Hematopoietic multipotent progenitor cell treated with erythropoietin and hydrocortisone succinate and interleukin-3 and kit ligand, for 17 days (in vitro differentiated cells): ENCODE measurements at places on chromosomes 7 and 10.

DNA sequence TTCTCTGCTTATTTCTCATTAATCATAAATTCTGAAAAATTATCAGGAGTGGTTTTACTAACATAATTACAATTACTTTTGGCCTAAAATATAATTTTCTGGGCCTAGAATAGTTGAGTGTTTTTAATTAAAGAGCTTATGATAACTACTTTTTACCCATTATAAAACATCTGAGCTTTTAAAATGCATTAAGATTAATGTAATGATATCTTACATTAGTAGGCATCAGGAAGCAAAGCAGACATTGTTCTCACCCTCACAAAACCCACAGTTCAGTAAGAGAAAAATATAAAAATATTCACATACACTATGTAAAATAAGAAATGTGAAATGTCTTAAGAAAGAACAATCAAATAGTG, 443.7 kb upstream of the SEMA3A start:
- no peak for DNase-seq

DNA sequence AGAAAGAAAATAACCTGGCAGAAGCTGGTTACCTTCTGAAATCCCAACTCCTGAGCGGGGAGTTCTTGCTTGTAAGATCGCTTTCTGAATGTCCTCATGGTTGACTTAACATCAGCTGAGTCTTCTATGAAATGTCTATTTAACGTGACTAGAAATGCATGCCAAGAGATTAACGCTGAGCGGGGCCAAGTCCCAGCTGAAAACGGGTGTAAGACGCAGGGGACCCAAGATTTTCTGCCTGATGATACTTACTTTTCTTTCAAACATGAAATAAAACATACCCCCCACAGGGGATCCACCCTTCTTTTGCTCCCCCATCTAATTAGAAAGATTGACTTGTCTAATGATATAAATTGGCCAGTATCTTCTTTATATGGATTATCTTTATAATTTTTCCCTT, 14.9 kb downstream of the OR9A2 start:
- DNase-seq: no peak

GRCh38 chr7:143405173-143406001, 3.3 kb downstream of the EPHA1 start:
- no peak for DNase-seq

DNA sequence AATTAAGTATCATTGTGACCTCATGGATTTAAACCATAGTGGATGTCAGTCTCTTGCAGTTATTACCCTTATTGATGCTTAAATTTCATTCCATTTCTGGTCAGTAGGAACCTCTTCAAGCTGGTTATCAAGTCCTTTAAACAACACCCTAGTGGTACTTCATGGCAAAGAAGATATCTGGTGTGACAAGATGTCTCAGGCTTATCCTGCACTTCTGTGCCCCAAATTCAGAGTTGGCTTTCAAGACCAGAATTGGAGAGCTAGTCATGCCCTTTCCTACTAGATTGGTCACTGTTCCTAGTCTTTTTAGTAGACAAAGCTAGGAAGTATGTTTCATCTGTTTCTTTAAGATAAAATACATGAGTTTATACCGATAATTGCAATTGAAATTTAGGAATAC, 54.9 kb downstream of the KMT2E start:
- peak; percentile 47 for DNase-seq

DNA sequence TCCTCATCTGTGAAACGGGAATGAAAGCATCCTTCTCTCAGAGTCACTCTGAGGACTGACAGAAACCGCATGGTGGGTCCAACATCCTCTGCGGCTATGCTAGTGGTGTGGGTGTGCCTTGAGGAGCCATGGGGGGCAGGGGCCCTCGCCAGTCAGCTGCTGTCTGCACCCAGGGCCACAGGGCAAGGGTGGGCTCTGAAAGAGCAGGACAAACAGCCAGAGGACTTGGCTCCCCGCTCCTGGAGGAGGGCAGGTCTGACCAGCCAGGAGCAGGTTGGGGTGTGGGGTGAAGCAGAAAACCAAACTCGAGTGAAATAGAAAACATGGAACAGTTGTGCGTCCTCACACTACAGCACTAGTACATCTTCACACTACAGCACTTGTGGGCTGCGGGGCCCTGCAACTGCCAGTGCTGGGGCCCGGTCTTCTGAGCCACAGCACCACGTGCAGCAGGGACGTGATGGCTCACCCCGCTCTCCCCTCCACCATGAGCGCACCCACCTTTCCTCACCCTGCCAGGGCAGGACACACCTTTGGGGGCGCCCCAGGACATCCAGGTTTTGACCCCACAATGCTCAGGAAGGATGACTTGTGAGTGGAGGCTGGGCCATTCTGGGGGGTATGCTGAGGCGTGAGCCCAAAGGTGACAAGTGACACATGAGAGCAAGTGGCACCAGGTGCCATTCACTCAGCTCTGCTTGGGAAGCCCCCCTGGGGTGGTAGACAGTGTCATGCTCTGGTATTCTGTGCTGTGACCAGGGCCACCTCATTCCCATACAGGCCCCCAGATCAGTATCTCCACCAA, 96.1 kb upstream of the RET start:
- no peak for DNase-seq

GRCh38 chr7:111708072-111708471, 145.8 kb upstream of the IMMP2L start:
- DNase-seq: no peak

DNA sequence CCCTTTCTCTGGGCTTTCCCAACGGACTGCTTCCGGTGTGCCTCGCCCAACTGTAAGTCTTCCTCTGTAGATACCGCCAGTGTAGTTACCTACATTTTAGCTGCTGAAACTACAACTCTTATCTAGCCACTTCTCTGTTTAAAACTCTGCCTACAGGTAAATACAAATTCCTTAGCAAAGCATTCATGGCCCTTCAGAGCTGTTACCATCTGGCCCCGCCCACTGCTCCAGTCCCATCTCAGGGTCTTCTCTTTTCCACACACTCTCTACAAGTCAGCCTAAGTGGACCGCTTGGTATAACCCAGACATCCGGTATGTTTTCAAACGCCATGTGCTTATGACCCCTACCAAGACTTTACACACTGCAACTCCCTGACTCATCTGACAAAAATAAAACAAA, 41.0 kb upstream of the LAMB4 start:
- DNase-seq: no peak

- DNase-seq: no peak
These were observed 378.4 kb upstream of the SEMA3D start for GRCh38 chr7:85565276-85565675.

DNA sequence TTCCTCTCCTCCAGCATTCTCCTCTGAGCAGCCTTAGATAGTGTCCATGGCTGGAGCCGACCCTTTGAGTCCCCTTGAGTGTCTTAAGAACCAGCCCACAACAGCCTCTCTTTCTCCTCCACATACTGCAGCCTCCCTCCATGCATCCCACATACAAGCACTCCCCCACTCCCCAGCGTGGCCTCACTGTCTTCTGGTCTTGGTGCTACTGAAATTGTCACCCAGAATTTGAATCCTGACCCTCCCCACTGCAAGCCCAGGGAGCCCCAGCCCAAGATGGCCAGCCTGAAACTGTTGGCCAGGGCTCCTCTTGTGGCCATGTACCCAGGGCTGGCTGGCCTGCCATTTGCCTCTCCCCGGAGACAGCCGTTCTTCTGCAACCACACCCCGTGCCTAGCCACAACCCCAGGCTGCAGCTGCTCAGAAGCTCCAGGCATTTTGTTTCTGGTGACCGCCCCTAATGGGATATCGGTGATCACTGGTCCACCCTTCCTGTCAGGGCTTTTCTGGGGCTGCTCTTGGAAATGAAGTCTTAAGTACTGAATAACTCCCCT, 18.8 kb upstream of the SH2D4B start:
- no peak for DNase-seq

DNA sequence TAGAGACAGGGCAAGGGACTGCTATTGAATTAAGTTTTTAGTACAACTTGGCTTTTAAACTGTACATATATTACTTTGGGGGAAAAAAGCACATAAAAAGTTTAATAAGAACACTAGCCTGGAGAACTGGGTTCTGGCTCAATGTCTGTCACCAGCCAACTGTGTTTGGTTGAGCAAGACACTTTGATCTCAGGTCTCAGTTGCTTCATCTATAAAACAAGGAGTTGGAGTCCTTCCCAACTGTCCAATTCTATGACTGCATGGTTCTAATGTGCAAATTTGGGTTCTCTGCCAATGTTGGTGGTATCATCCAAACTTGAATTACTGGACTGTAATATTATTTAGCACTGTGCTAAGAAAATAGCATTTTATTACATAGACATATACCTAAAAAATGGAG, 50.3 kb downstream of the ATXN7L1 start:
- no peak for DNase-seq

- no peak for DNase-seq
These were observed 12.8 kb downstream of the ICA1 start for GRCh38 chr7:8249121-8249520.

DNA sequence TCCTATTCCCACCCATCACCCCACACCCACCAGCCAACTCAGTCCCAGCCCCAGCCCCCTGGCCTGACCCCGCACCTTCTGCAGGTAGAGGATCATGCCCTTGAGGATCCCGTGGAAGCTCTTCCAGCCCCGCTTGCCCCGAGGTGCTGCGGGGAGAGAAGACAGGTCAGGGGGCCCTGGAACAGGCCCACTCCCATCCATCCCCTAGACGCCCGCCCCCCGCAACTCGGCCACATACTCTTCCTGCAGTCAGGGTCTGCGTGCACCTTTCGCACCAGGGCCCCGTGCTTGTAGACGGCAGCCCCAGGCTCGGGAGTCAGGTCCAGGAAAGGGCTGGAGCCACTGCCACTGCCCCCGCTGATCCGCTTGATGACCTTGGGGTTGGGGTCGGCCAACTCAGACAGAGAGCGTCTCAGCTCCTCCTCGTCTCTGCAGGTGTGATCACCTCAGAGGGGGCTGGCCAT, 9.6 kb downstream of the NFKB2 start:
- no peak for DNase-seq

DNA sequence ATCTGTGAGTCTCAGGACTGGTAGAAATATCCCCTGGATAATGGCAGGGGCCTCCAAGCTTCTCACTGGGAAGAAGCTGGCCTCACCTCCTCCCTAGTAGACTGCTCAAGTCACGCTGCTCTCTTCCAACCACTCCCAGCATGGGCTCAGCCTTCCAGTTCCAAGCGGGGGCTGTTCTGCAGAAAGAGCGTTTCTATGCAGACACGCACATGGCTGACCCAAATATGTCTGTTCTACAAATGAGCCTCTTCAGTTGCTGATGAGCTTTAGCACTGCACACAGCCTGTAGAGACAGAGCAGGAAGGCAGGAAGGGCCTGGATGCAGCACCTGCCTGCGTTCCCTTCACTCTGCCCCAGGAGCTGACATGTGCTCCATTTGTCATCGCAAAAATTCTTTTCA, 523.9 kb upstream of the MGMT start:
- no peak for DNase-seq

GRCh38 chr10:92502296-92502808, 71.5 kb downstream of the IDE start:
- no peak for DNase-seq

DNA sequence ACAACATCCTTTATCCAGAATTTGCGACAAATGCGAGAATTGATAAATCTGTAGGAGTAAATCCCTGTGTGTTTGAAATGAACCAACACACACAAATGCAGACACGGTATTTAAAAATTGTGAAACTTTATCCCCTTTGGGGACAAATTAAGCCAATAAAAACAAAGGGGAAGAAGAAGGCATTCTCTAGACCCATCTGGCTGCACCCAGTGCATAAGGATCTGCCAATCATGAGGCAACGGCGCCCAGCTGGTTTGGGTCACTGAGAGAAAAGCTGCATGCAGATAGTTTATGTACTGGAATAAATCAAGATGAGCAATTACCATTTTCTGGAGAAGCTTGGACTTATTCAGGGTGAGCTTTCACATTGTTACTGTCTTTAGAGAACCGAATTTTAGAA, 45.7 kb downstream of the VAX1 start:
- DNase-seq: no peak
